Activated T-cell treated with anti-CD3 and anti-CD28 coated beads for 48 hours (primary cell): ENCODE measurements at places on chromosomes 7 and 10.

DNA sequence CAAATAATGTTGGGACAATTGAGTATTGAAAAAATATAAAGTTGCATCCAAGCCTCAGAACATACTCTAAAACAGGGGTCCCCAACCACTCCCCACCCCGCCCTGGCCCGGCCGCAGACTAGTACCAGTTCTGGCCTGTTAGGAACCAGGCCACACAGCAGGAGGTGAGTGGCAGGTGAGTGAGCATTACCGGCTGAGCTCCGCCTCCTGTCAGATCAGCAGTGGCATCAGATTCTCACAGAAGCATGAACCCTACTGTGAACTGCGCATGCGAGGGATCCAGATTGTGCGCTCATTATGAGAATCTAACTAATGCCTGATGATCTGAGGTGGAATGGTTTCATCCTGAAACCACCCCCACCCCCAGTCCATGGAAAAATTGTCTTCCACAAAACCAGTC lies 19.4 kb downstream of the HIPK2 start:
- DNase-seq = no peak

- DNase-seq = no peak
These were observed 602.2 kb downstream of the LRMDA start for GRCh38 chr10:76033457-76034196.

- no peak for DNase-seq
These were observed 126.1 kb upstream of the AGR3 start for GRCh38 chr7:17007841-17008240.

GRCh38 chr10:30967650-30968410 lies 63.8 kb downstream of the ZNF438 start:
- no peak for DNase-seq

DNA sequence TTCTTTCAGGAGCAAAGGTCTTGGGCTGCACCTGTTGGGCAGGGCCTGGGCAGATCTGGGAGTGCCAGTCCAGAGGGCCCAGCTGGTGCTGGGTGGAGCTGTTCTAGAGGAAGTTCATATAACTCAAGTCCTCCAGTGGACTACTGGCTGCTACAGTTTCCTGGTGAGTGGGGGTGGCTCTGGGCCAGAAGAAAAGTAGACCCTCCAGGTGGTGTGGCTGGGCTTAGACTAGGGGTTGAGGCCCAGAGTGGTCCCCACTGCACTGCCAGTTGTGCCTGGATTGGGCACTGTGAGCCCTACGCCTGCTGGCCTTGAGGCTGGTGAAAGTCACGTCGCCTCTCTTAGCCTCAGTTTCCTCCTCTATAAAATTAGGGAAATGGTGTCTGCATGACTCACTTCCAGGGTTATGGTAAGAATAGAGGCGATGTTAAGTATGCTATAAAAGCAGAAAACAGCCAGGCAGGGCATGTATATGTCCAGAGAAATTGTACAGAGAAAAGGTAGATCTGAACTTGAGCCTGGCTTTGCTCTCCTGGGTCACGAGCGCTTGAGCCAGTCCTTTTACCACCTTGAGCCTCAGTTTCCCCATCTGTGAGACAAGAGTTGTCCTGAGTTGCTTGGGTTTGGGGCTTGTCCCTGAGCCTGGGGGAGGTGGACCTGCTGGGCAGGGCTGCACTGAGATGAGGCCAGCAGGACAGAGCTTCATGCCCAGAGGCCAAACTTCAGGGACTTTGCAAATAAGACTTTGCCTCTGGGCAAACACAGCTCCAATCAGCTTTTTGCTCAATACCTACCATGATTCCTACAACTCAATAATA lies 3.8 kb upstream of the CLDN3 start:
- DNase-seq = no peak

DNA sequence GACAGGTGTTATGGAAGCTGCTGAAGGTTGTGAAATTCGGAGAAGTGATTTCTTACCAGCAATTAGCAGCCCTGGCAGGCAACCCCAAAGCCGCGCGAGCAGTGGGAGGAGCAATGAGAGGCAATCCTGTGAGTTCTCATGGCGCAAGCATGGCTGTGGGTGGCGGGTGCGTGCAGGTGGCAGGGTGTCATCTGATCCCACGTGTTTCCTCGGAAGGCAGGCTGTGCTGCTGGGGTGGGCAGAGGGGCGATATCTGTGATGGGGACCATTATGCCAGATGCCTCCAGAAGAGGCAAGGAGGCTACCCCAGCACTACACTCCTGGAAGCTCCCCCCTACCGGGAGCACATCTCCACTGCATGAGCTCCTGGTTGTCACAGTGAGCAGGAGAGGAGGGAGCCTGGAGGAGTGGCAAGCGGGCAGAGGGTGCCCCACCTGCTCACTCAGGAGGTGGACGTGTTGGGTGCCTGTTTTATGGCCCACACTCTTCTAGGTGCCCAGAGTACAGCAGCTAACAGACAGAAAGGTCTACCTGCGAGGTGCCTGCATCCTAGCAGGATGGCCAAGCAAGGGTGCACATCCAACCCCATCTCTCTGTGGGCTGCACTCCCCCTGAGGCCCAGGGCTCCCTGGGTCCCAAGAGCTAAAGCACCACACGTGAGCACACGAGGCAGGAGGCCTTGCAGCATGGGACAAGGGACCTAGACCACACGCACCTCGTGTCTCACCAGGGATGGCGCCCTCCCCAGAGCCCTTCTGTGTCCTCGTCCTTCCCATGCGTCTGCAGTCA lies 204.7 kb downstream of the EBF3 start:
- DNase-seq = no peak

- DNase-seq = no peak
These were observed 33.4 kb upstream of the SLC39A12 start for GRCh38 chr10:17918187-17918903.

- no peak for DNase-seq
These were observed 216.1 kb downstream of the GLRX3 start for GRCh38 chr10:130352291-130352645.

GRCh38 chr10:12390733-12391132 lies 41.4 kb downstream of the CAMK1D start:
- DNase-seq = no peak

DNA sequence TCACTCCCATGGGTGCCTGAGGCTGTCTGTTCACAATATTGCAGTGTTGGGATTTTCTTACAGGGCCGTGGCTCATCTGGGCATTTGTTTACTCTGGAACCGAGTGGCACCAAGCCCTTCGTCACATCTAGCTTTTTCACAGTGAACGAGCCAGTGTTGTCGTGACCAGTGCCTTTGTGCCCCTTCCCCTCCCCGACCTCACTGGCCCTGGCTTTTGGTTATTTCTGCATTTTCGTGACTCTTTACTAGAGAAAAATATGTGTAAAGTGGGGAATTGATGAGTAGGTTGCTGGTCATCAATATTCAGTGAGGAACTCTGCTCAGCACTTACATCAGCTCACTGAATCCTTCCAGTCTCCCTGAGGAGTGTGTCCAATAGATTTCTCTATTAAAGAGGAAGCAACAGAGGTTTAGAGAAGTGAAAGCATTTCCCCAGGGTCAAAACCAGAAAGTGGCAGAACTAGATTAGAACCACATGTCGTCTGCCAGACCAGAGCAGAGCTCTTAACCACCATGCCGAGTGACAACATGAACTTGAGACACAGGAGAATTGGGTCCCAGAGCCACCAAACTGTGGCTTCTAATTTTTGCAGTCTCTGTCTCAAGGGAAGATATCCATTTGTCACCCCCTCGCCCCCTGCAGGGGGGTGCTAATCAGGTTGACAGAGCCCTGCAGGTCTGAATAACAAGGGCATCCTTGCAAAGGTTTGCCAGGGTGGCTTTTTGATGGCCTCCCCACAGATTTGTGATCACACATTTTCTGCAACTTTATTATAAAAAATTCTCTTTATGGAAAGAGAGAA lies 125.3 kb downstream of the CHN2 start:
- DNase-seq = no peak

- DNase-seq = no peak
These were observed 53.2 kb upstream of the CAV2 start for GRCh38 chr7:116446212-116446855.

DNA sequence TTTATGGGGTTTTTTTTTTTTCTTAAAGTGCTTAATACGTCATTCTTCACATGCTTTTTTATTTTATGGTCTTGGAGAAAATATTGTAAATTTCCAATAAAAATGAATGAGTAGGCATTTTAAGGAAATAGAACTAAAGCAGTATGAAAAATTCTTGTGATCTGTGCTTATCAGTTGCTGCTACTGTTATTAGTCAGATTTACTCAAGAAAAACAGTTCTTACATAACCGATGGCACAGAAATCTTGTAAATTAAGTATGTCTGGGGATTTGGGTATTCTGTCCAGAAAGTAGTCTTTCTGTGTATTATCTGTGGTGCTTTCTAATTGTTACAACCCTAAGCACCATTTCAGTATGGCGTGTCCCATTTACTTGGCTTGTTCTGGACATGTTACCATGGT lies 64.7 kb downstream of the LRGUK start:
- no peak for DNase-seq

DNA sequence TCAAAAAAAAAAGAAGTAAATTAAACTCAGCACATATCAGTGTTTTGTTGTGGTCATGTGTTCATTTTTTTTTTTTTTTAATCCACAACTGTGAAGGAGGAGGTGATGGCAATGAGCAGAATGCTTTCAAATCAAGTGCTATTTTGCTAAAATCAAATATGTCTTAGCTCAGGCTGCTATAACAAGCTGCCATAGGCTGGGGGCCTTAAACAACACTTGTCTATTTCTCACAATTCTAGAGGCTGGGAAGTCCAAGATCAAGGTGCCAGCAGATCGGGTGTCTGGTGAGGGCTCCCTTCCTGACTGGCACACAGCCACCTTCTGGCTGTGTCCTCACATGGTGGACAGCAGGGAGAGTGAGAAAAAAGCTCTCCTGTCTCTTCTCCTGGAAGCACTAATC lies 203.9 kb downstream of the FAM107B start:
- no peak for DNase-seq

DNA sequence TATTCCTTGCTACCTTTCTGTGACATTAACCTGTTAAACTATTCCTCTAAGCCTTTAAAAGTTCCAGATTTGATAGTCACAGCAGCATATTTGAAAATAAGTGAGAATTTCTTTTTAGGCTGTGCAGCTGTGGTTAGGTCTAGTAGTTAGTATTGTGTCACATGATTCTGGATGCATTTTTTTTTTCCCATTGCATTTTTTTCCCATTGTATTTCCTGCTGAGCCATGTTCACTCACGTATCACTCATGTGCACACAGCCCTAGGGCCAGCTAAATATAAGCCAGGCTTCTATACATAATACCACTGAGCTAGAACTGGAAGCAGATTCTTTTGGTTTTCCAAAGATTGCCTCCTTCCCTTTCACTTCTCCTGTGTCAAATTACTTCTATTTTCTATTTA lies 37.4 kb downstream of the DNAJC9 start:
- no peak for DNase-seq

DNA sequence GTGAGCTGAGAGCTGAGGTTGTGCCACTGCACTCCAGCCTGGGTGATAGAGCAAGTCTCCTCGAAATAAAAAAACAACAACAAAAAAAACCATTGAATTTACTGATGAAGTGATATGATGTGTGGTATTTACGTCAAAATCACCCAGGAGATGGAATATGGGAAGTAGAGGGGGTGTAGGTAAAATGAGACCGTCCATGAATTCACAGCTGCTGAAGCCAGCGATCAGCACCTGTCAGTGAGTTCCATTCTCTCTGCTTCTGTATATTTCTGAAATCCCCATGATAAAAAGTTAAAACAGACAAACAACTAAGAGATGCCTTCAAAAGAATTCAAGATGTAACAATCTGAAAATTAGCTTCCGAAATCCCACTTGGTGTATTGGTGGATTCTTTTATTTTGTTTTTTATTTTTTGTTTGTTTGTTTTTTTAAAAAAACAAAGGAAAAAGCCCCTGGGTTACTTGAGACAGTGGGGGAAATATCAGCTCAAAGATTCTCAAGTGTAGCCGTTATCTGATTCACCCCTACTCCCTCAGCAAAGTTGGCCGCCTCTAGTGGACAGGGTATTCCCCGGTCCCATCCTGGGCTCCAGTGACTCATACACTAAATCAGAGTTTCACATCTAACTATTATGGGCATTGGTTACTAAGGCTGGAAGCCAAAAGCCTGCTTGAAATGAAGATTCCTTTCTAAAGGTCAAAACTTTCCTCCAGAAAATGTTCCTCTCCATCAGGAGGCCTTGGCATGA lies 76.4 kb downstream of the MAP3K8 start:
- DNase-seq = peak; percentile 19

DNA sequence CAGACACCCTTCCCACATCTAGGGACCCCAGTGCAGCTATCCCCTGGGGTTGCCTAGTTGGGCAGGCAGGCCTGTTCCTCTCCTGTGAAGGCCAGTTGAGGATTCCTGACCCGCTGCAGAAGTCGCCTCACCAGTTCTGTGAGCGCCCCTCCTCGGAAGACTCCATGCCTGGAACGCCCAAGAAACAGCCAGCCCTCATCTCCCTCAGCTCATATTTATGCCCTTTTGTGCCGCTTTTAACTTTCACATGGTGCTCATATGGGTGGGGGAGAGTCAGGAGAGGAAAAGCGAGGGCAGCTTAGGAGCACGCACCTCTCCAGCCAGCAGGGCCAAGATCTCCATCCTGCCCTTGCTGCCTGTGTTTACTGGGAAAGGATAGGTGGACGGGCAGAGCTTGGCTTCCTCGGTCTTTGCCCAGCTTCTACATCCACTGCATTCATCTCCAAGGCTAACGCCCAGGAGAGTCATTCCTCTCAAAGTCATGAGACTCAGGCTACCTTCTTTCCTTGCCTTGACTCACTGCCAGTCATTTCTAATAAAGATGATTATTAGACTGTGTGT lies 286.6 kb downstream of the USP6NL start:
- DNase-seq = no peak

DNA sequence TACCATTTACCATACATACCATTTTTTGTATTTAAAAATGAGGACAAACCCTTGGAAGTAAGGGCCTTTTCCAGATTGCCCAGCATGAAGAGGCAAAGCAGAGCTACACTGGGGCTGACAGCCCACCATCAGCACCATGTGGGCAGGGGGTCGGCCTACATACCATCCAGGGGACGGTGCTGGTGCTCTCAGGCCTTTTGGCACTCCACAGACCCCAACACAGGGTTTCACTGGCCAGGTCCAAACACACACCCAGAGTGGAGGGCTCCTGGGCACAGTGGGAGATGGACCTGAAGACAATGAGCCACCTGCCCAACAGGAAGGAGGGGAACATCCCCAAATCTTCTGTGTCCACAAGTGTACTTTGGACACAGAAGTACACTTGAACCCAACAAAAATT lies 69.2 kb upstream of the CAMK2B start:
- DNase-seq = no peak

GRCh38 chr10:69327463-69328379 lies 49.4 kb downstream of the HK1 start:
- DNase-seq = no peak

GRCh38 chr7:30968294-30968693 lies 4.5 kb downstream of the GHRHR start:
- no peak for DNase-seq
